ENCODE measurements at places on chromosomes 1 and 21.

DNA sequence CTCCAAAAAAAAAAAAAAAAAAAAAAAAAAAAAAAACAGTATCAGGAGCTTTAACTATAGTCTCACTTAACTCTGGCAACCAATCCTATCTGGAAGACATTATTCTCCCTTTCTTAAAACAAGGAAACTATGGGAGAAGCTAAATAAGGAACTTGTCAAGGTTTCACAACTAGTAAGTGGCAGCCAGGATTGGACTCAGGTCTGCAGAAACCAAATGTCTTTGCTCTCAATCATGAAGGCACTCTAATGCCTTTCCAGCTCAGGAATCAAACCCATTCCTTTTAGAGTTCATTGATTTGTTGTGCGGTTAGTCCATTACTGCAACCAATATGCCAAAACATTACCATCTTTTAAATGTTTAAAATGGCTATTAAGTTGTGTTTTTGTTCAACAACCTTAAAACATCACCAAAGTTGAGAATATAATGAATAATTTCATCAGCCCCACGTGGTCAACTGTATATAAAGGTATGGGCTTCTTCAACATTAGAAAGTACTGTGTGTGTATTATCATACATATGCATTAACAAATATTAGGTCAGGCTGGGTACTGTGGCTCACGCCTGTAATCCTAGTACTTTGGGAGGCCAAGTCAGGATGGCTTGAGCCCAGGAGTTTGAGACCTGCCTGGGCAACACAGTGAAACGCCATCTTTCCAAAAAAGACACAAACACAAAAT is 1.5 kb downstream of the EPRS1 start:
- DNase-seq = no peak

DNA sequence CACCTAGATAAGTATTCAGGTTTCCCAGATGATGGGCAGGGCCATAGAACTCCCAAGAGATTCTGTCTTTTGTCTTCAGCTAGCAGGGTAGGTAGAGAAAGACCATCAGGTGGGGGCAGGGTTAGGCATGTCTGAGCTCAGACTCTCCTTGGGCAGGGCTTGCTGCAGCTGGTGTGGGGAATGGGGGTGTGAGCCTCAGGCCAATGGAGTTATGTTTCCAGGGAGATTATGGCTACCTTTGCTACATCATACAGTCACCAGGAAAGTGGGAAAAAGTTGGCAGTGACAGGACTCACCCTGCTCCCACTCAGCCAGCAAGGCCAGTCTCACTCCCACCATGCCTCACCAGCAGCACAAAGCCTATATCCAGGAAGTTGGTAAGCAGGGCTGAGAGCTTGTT is 77.8 kb downstream of the DRAM2 start:
- DNase-seq = no peak

DNA sequence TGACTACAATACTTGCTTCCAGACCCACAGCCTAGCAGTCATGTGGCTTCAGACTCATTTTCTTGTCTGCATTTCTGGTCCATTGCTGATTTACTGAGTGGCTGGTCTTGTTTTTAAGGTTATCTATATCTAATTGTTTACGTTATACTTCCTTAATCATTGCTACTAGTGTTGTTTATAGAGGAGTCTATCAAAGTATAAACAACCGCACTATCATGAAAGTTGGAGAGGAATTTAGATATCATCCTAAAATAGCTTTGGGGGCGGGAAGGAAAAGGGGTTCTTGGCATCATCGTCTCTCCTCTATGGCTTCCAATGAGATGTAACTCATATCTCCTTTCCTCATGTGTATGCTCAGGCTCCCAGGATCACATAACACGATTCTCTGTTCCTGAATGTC is 372.1 kb upstream of the PBX1 start:
- no peak for DNase-seq

GRCh38 chr1:111008031-111008430 is 44.3 kb upstream of the LRIF1 start:
- DNase-seq = no peak

- no peak for DNase-seq
Observed at GRCh38 chr1:3067301-3067670, 1.7 kb upstream of the PRDM16 start.

- no peak for DNase-seq
Observed at GRCh38 chr1:89894210-89895201, 73.7 kb downstream of the LRRC8D start.

- no peak for DNase-seq
Observed at GRCh38 chr1:9240914-9241820, 6.6 kb downstream of the H6PD start.

GRCh38 chr1:109649491-109649914 is 6.4 kb upstream of the GSTM4 start:
- no peak for DNase-seq

DNA sequence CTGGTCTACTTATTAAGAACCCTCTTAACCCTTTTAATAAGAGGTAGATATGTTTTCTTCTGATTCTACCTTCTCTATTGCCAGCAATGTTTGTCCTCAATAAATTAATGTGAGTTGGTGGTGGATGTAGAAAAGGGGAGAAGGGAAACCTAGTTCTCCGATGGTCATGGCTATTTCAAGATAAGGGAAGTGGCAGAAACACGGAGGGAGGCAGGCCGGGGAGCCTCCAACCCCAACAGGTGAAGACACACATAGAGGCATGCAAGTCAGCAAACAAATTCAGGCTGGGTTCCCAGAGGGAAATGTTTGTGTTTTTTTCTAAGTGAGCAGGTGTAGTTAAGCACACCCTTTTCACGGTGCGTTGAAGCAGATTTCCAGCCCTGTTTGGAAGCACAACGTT is 31.0 kb upstream of the CLDN14 start:
- DNase-seq = no peak

All from retina (tissue), 1 donor.